Fibroblast of villous mesenchyme (primary cell): ENCODE measurements at places on chromosomes 6 and 20. TPM values are rescaled to one million over a fixed set of nuclear protein-coding genes. Genes with fewer than 3 reads are reported as not detected.

Gene BPIFB1
- total RNA-seq: not detected in 2 replicates

Gene MYT1
- not detected in 2 replicates for total RNA-seq

Gene SPATS1
- not detected in 2 replicates for total RNA-seq

Gene TAGAP
- not detected in 2 replicates for total RNA-seq

Gene BFSP1
- total RNA-seq: 2.9 and 4.7 TPM in 2 replicates

Gene PPP1R16B
- not detected in 2 replicates for total RNA-seq

Gene CD109
- total RNA-seq: 27.2 and 43.2 TPM in 2 replicates

Gene COX4I2
- total RNA-seq: not detected in 2 replicates

Gene TPD52L2
- 103 and 115 TPM in 2 replicates for total RNA-seq

Gene HLA-DQB1
- not detected in 2 replicates for total RNA-seq

Gene STMND1
- total RNA-seq: under 0.01 TPM in 1 of 2 replicates, not detected in the other

Gene C2
- total RNA-seq: 1.3 and 2.3 TPM in 2 replicates

Gene ADAM33
- 44.8 and 53.1 TPM in 2 replicates for total RNA-seq
